Cortex of kidney (tissue), 1 donor: ENCODE measurements at places on chromosomes 7 and 10.

- no peak for DNase-seq
These were observed 173.4 kb downstream of the IMMP2L start for GRCh38 chr7:111388912-111389311.

GRCh38 chr7:25575634-25576033 lies 347.3 kb upstream of the NPVF start:
- no peak for DNase-seq

- DNase-seq: no peak
These were observed 55.0 kb upstream of the DNAAF5 start for GRCh38 chr7:671415-672042.

DNA sequence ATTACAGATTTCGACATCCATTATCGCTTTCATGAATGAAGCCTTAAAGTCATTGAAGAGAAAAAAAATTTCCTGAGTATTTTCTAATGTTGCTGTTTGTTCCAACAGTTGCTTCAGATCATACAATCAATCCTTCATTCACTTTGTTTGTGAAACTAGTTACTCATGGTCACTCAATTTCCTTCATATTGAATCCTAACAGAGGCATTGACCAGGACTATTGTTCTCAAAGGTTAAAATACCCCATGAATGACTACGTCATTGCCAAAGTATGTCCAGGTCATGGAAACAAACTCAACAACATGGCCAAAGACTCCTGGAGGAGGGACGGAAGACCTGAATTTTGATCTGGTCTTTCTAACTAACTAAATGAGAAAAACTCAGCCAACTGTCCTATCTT lies 54.0 kb upstream of the ABCB5 start:
- no peak for DNase-seq

- no peak for DNase-seq
These were observed 61.2 kb upstream of the YAE1 start for GRCh38 chr7:39504963-39505362.

- no peak for DNase-seq
These were observed 304.5 kb downstream of the ZNF248 start for GRCh38 chr10:37552881-37553280.
